Hair follicle dermal papilla cell (primary cell): ENCODE measurements at places on chromosomes 3 and 15. TPM values are rescaled to one million over a fixed set of nuclear protein-coding genes. Genes with fewer than 3 reads are reported as not detected.

Gene SNX22
- 0.16 and 0.24 TPM in 2 replicates for total RNA-seq

Gene TM6SF1
- 0.16 TPM in 1 of 2 replicates, not detected in the other for total RNA-seq

Gene UBL7
- total RNA-seq: 44.0 and 49.2 TPM in 2 replicates

Gene AP3B2
- 0.12 and 1.6 TPM in 2 replicates for total RNA-seq

Gene CORO2B
- total RNA-seq: 4.2 and 6.7 TPM in 2 replicates

Gene PYGO1
- total RNA-seq: 11.7 and 15.9 TPM in 2 replicates

Gene CCDC80
- total RNA-seq: 770 and 854 TPM in 2 replicates

Gene RASGRP1
- total RNA-seq: 0.24 and 0.32 TPM in 2 replicates

Gene RTP3
- not detected in 2 replicates for total RNA-seq

Gene BRK1
- total RNA-seq: 73.0 and 83.7 TPM in 2 replicates

Gene FGF7
- 157 and 195 TPM in 2 replicates for total RNA-seq

Gene COL8A1
- 36.4 and 726 TPM in 2 replicates for total RNA-seq

Gene SPRED1
- 60.5 and 106 TPM in 2 replicates for total RNA-seq
